ENCODE measurements at places on chromosomes 13 and 19. TPM values are rescaled to one million over a fixed set of nuclear protein-coding genes. Genes with fewer than 3 reads are reported as not detected.
A peak's percentile ranks its signal among the peaks of the same experiment; 100 is the strongest.

GRCh38 chr19:16206637-16207036, 8.9 kb downstream of the AP1M1 start:
- no peaks in the 10 kb centered on the region for H3K36me3 ChIP-seq
- H3K4me1 ChIP-seq = no peaks in the 10 kb centered on the region
- H3K27ac ChIP-seq = no peak overlapping the region

GRCh38 chr19:44025217-44025936, at the start of gene ZNF222:
Gene ZNF222 (plus strand): TSS chr19:44025379. CDS start chr19:44025437, 58 bp downstream.
- no peaks in the 10 kb centered on the region for H3K36me3 ChIP-seq
- DNase-seq = peak; percentile 89
- H3K4me3 ChIP-seq = peak within 1 kb of the TSS; percentile 90
- H3K27ac ChIP-seq = peak within 1 kb of the TSS; percentile 79
- no peaks in the 10 kb centered on the region for H3K27me3 ChIP-seq
- peaks cover 7% of the 10 kb centered on the region for H3K4me1 ChIP-seq

DNA sequence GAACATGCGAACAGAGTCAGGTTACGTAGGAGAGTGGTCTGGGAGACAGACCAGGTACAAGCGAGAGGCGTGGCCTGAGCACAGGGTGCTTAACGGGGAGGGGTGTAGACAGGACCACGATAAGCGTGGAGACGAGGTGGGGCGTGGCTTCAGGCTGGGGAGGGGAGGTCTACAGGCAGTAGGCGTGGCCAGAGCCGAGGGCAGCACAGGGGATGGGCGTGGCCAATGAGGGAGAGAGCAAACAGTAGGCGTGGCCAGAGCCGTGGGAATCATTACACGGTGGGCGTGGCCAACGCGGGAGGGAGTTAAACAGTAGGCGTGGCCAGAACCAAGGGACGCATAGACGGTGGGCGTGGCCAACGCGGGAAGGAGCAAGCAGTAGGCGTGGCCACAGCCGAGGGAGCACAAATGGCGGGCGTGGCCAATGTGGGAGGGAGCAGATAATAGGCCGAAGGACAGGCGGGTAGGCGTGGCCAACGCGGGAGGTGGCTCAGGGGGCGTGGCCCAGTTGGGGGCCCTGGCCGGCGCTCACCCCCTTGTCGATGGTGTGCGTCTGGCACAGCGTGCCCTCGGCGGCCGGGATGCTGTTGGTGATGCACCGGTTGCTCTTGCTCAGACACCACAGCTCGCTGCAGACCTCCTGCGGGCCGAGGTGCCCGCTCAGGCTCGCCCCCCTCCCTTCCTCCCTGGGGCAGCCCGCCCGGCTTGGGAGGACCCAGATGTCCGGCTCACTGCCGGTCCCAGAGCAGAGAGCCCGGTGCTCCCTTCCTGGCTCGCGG, 15.2 kb upstream of the MYO1F start:
- DNase-seq = peak; percentile 99
- peaks cover 3% of the 10 kb centered on the region for H3K4me1 ChIP-seq
- H3K27me3 ChIP-seq = no peaks in the 10 kb centered on the region

DNA sequence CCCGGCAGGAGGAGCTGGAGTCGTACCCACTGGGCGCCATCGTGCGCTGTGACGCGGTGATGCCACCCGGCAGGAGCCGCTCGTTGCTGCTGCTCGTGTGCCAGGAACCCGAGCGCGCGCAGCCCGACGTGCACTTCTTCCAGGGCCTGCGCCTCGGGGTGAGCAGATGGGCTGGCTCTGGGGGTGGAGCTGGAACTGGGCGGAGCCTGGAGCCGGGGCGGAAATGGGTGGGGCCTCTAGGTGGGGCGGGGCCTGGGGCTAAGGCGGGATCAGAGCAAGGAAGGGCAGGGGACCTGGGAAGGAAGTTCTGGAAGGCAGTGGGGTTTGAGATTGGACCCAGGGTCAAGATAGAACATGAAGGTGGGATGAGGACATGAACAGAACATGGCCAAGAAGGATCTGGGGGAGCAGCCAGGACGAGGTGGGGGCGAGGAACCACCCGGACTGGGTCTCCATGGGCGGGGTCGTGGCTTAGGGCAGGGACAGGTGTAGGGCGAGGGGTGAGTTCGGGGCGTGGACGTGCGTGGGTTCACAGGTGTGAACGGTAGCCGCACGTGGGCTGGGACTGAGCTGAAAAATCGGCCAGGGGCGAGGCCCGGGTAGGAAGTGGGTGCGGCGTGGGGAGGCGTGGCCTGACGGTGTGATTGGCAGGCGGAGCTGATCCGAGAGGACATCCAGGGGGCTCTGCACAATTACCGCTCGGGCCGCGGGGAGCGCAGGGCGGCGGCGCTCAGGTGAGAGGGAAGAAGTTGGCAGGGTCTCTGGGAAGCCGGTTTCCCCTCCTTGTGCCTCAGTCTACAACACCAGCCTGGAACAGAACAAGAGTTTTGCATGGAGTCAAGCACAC, 4.7 kb downstream of the EPS8L1 start:
- H3K4me3 ChIP-seq = peak overlapping the region; percentile 59
- peaks cover 9% of the 10 kb centered on the region for H3K4me1 ChIP-seq
- H3K36me3 ChIP-seq = no peaks in the 10 kb centered on the region
- DNase-seq = peak; percentile 84
- no peak overlapping the region for H3K27ac ChIP-seq

SPPL2B gene
- total RNA-seq = 40.9 TPM

RASIP1 gene
- total RNA-seq = 4.2 TPM

Measured in hepatocyte (in vitro differentiated cells).